Hindlimb muscle (tissue), 1 donor: ENCODE measurements at places on chromosomes 12 and 14. TPM values are rescaled to one million over a fixed set of nuclear protein-coding genes. Genes with fewer than 3 reads are reported as not detected.

The ADAM21 gene
- 0.40 TPM for polyA plus RNA-seq

The MLXIP gene
- polyA plus RNA-seq = 36.7 TPM

The RFX4 gene
- polyA plus RNA-seq = not detected

The DIO2 gene
- 1.9 TPM for polyA plus RNA-seq

The LRTM2 gene
- 0.31 TPM for polyA plus RNA-seq

The ADAMTS20 gene
- polyA plus RNA-seq = 0.72 TPM
